Body of pancreas (tissue), 4 donors: ENCODE measurements at places on chromosomes 12 and 14. TPM values are rescaled to one million over a fixed set of nuclear protein-coding genes. Genes with fewer than 3 reads are reported as not detected.
A peak's percentile ranks its signal among the peaks of the same experiment; 100 is the strongest.

DNA sequence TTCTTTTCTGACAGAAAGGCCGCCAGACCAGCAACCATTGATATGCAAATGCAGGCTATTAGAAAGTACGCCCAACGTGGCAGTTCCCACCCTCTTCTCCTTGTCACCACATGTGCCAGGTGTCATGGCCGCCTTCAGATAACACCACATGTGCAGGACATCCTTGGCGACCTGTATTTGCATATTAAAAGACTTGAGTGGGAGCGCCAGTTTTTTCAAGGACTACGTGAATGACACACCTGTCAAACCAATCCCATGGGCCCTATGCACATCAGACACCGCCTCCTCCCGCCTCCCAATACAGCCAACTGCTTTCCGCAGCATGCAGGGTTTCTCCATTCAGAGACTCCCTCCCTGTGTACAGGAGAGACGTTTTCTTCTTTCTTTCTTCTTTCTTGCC lies 318.6 kb upstream of the FAR2 start:
- no peaks in the 10 kb centered on the region for H3K27me3 ChIP-seq
- no peak overlapping the region for H3K4me3 ChIP-seq
- H3K4me1 ChIP-seq = no peaks in the 10 kb centered on the region

GRCh38 chr12:52542157-52542556 lies 10.8 kb downstream of the KRT71 start:
- no peak for DNase-seq
- no peaks in the 10 kb centered on the region for H3K36me3 ChIP-seq
- H3K4me3 ChIP-seq = no peak overlapping the region
- H3K27me3 ChIP-seq = no peaks in the 10 kb centered on the region
- no peaks in the 10 kb centered on the region for H3K4me1 ChIP-seq
- no peak overlapping the region for H3K27ac ChIP-seq

GRCh38 chr14:96131836-96132235 lies 72.8 kb upstream of the BDKRB2 start:
- H3K4me1 ChIP-seq = peaks cover 8% of the 10 kb centered on the region
- H3K27me3 ChIP-seq = no peaks in the 10 kb centered on the region
- H3K4me3 ChIP-seq = no peak overlapping the region
- no peak overlapping the region for H3K27ac ChIP-seq
- DNase-seq = no peak

GRCh38 chr14:61872452-61872851 lies 110.2 kb downstream of the SNAPC1 start:
- no peak overlapping the region for H3K27ac ChIP-seq
- H3K4me1 ChIP-seq = peaks cover 8% of the 10 kb centered on the region
- DNase-seq = no peak

GRCh38 chr12:117685110-117685926 lies 283.5 kb downstream of the KSR2 start:
- H3K27me3 ChIP-seq = no peaks in the 10 kb centered on the region
- H3K4me1 ChIP-seq = peaks cover 21% of the 10 kb centered on the region

GRCh38 chr12:30884799-30885198 lies 41.7 kb upstream of the TSPAN11 start:
- H3K27me3 ChIP-seq = no peaks in the 10 kb centered on the region
- H3K4me1 ChIP-seq = no peaks in the 10 kb centered on the region
- no peak overlapping the region for H3K27ac ChIP-seq
- no peaks in the 10 kb centered on the region for H3K36me3 ChIP-seq
- DNase-seq = no peak
- H3K4me3 ChIP-seq = no peak overlapping the region

- no peaks in the 10 kb centered on the region for H3K36me3 ChIP-seq
- no peak for DNase-seq
- H3K4me3 ChIP-seq = no peak overlapping the region
- peaks cover 86% of the 10 kb centered on the region for H3K4me1 ChIP-seq
- H3K27ac ChIP-seq = peak overlapping the region; percentile 78
- H3K27me3 ChIP-seq = no peaks in the 10 kb centered on the region
Measured at GRCh38 chr12:111407377-111408115, 1.8 kb downstream of the SH2B3 start.

GRCh38 chr14:72755766-72756165 lies 138.1 kb downstream of the DPF3 start:
- no peaks in the 10 kb centered on the region for H3K4me1 ChIP-seq
- no peaks in the 10 kb centered on the region for H3K36me3 ChIP-seq

GRCh38 chr14:68286667-68287066 lies 467.1 kb downstream of the RAD51B start:
- no peak overlapping the region for H3K4me3 ChIP-seq
- H3K27me3 ChIP-seq = no peaks in the 10 kb centered on the region
- H3K36me3 ChIP-seq = no peaks in the 10 kb centered on the region
- no peak for DNase-seq

DNA sequence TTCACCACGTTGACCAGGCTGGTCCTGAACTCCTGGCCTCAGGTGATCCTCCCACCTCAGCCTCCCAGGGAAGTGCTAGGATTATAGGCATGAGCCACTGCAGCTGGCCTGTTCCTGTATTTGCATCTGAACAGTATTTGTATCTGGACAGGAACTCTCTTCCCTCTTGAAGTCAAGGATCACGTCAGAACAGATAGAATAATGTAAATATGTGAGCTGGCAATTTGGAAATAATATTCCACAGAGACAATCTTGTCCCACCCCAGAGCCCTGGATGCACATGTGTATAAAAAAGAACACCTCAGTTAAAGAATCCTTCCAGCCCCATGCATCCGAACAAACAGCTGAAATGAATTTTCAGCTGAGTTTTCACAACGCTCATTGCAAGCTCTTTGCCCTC lies 118.3 kb downstream of the VEZT start:
- no peaks in the 10 kb centered on the region for H3K36me3 ChIP-seq
- H3K27me3 ChIP-seq = no peaks in the 10 kb centered on the region
- no peak overlapping the region for H3K27ac ChIP-seq
- H3K4me1 ChIP-seq = peaks cover 6% of the 10 kb centered on the region
- no peak for DNase-seq

- H3K27ac ChIP-seq = no peak overlapping the region
- peaks cover 7% of the 10 kb centered on the region for H3K4me1 ChIP-seq
- no peaks in the 10 kb centered on the region for H3K36me3 ChIP-seq
Measured at GRCh38 chr12:63496654-63497053, 171.6 kb downstream of the DPY19L2 start.

- no peaks in the 10 kb centered on the region for H3K27me3 ChIP-seq
- no peak overlapping the region for H3K27ac ChIP-seq
- no peak for DNase-seq
- H3K4me3 ChIP-seq = no peak overlapping the region
- H3K36me3 ChIP-seq = no peaks in the 10 kb centered on the region
- H3K4me1 ChIP-seq = no peaks in the 10 kb centered on the region
Measured at GRCh38 chr14:79971330-79971729, 240.0 kb downstream of the DIO2 start.

DNA sequence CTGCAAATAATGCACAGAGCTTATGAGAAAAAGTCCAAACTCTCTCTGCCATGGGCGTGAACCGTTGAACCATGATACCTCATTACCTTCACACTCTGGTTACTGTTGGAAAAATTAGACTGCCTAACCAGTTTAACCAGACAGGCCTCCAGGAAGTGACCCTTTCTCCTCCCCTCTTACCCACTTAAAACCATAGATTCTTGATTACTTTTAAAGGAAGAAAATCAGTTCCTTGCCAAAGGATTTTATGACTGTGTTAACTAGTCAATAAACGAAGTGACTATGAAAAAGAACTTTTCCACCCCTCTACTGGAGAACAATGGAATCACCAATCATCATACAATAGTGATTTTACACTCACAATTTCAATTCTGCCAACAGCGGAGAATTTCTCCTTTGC lies 254.0 kb upstream of the ATP2B1 start:
- H3K4me1 ChIP-seq = no peaks in the 10 kb centered on the region
- no peak overlapping the region for H3K27ac ChIP-seq
- DNase-seq = no peak
- H3K27me3 ChIP-seq = no peaks in the 10 kb centered on the region

GRCh38 chr14:48537600-48537999 lies 862.2 kb upstream of the MDGA2 start:
- no peaks in the 10 kb centered on the region for H3K27me3 ChIP-seq
- no peak for DNase-seq
- no peak overlapping the region for H3K4me3 ChIP-seq
- H3K4me1 ChIP-seq = no peaks in the 10 kb centered on the region
- no peak overlapping the region for H3K27ac ChIP-seq
- no peaks in the 10 kb centered on the region for H3K36me3 ChIP-seq

- H3K27ac ChIP-seq = no peak overlapping the region
- peaks cover 43% of the 10 kb centered on the region for H3K4me1 ChIP-seq
- no peaks in the 10 kb centered on the region for H3K27me3 ChIP-seq
- DNase-seq = peak; percentile 48
Measured at GRCh38 chr14:24436355-24437019, 6.1 kb downstream of the SDR39U1 start.

- no peak for DNase-seq
- H3K4me1 ChIP-seq = peaks cover 7% of the 10 kb centered on the region
- H3K36me3 ChIP-seq = peaks cover 3% of the 10 kb centered on the region
- no peak overlapping the region for H3K4me3 ChIP-seq
Measured at GRCh38 chr14:102375119-102375518, 12.4 kb downstream of the TECPR2 start.

- no peak for DNase-seq
- H3K4me1 ChIP-seq = no peaks in the 10 kb centered on the region
- H3K4me3 ChIP-seq = no peak overlapping the region
- no peaks in the 10 kb centered on the region for H3K36me3 ChIP-seq
- no peaks in the 10 kb centered on the region for H3K27me3 ChIP-seq
Measured at GRCh38 chr12:87720967-87721366, 308.2 kb downstream of the C12orf50 start.

DNA sequence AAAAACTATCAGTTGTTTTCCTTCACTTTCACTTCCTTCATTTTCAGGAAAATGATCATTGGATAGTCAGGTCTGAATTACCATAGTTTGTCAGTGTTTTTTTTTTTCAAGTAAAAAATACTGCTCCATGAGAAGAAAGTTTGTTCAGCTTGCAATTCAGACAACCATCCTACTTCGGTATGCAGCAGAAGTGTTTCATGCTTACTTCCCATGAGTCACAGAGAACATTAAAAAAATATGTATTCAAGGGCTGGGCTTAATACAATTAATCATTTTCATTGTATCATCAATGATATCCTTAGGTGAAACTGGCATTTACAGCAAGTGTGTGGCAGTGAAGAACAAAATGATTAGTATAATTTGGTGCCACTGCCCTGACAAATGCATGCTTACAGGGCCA lies 21.6 kb downstream of the PYM1 start:
- peaks cover 35% of the 10 kb centered on the region for H3K4me1 ChIP-seq
- no peaks in the 10 kb centered on the region for H3K27me3 ChIP-seq
- no peaks in the 10 kb centered on the region for H3K36me3 ChIP-seq
- no peak overlapping the region for H3K27ac ChIP-seq
- no peak overlapping the region for H3K4me3 ChIP-seq
- DNase-seq = no peak

GRCh38 chr12:101780599-101780998 lies 41.3 kb upstream of the SYCP3 start:
- H3K4me3 ChIP-seq = no peak overlapping the region
- H3K4me1 ChIP-seq = no peaks in the 10 kb centered on the region
- peaks cover 2% of the 10 kb centered on the region for H3K36me3 ChIP-seq
- no peak overlapping the region for H3K27ac ChIP-seq
- H3K27me3 ChIP-seq = no peaks in the 10 kb centered on the region

GRCh38 chr12:122646517-122647217 lies 56.5 kb downstream of the HCAR2 start:
- DNase-seq = no peak
- H3K4me1 ChIP-seq = peaks cover 2% of the 10 kb centered on the region
- no peak overlapping the region for H3K27ac ChIP-seq
- H3K27me3 ChIP-seq = no peaks in the 10 kb centered on the region
- no peak overlapping the region for H3K4me3 ChIP-seq

- peak overlapping the region; percentile 82 for H3K27ac ChIP-seq
- no peaks in the 10 kb centered on the region for H3K36me3 ChIP-seq
- peaks cover 98% of the 10 kb centered on the region for H3K4me1 ChIP-seq
Measured at GRCh38 chr12:132503618-132504204, 13.8 kb downstream of the FBRSL1 start.

GRCh38 chr12:2627835-2628191 lies 167.0 kb upstream of the FKBP4 start:
- no peaks in the 10 kb centered on the region for H3K27me3 ChIP-seq
- no peak overlapping the region for H3K4me3 ChIP-seq
- no peaks in the 10 kb centered on the region for H3K4me1 ChIP-seq
- no peak overlapping the region for H3K27ac ChIP-seq

- H3K4me3 ChIP-seq = no peak overlapping the region
- H3K36me3 ChIP-seq = no peaks in the 10 kb centered on the region
- peaks cover 14% of the 10 kb centered on the region for H3K4me1 ChIP-seq
Measured at GRCh38 chr14:23443881-23444280, 8.4 kb upstream of the MYH7 start.

DNA sequence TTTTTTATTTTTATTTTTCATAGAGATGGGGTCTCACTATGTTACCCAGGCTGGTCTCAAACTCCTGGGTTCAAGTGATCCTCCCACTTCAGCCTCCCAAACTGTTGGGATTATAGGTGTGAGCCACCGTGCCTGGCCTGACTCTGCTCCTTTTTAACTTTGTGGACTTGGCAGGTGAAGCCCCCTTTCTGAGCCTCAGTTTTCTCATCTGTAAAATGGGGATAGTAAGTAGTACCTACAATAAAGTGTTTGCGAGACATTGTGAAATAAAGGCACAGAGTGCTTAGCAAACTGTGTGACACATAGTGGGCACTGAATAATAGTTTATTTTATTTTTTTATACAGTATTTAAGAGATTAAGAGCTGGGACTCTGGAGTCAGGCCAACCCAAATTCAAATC lies 21.1 kb upstream of the MED13L start:
- H3K27me3 ChIP-seq = no peaks in the 10 kb centered on the region
- no peak for DNase-seq

GRCh38 chr12:42892702-42893551 lies 303.4 kb upstream of the PRICKLE1 start:
- H3K4me3 ChIP-seq = no peak overlapping the region
- H3K36me3 ChIP-seq = no peaks in the 10 kb centered on the region
- H3K27me3 ChIP-seq = no peaks in the 10 kb centered on the region
- H3K4me1 ChIP-seq = no peaks in the 10 kb centered on the region

DNA sequence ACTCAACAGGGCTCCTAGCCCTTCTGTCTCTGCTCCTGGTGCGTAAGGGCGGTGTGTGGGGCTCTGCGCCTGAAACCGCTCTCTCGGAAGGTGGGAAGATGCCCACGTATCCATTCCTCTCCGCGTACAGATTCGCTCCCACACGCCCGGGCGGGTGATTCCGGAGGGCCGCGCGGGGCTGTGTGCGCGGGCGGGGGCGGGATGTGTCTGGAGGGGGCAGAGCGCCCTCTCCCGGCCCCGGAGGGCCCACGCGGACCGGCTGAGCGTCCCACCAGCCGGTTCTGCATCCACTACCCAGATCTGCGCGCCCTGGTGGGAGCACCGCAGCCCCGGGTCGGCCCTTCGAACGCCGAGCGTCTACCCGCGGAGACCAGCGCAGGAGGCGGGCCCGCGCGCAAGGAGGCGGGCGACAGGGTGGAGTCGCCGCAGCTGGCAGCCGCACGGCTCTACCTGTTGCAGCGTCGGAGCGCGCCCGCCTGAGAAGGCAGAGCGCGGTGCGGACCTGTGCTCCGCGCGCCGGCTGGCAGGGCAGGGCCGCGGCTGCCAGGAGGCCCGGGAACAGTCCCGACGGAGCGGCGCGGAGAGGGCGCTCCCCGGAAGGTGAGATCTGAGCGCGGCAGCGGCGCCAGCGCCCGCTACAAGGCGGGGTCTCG lies 1.4 kb upstream of the KCNK13 start:
- peak overlapping the region; percentile 12 for H3K4me3 ChIP-seq
- H3K4me1 ChIP-seq = peaks cover 31% of the 10 kb centered on the region
- H3K36me3 ChIP-seq = no peaks in the 10 kb centered on the region
- H3K27ac ChIP-seq = no peak overlapping the region
- peak; percentile 29 for DNase-seq

LIMA1 gene
- 53.4 TPM for total RNA-seq

SERPINA9 gene
- not detected for total RNA-seq

CLEC2B gene
- 0.66 TPM for total RNA-seq

TPH2 gene
- not detected for total RNA-seq

LMO3 gene
- total RNA-seq = 46.2 TPM

HSPB8 gene
- 14.8 TPM for total RNA-seq

AREL1 gene
- total RNA-seq = 21.1 TPM

SERPINA1 gene
- total RNA-seq = 86.4 TPM

MYF5 gene
- not detected for total RNA-seq

OR6C2 gene
- total RNA-seq = not detected

TEX52 gene
- not detected for total RNA-seq
